Activated CD4-positive, alpha-beta T cell treated with anti-CD3 and anti-CD28 coated beads for 24 hours (primary cell): ENCODE measurements at places on chromosomes 5 and 9.

DNA sequence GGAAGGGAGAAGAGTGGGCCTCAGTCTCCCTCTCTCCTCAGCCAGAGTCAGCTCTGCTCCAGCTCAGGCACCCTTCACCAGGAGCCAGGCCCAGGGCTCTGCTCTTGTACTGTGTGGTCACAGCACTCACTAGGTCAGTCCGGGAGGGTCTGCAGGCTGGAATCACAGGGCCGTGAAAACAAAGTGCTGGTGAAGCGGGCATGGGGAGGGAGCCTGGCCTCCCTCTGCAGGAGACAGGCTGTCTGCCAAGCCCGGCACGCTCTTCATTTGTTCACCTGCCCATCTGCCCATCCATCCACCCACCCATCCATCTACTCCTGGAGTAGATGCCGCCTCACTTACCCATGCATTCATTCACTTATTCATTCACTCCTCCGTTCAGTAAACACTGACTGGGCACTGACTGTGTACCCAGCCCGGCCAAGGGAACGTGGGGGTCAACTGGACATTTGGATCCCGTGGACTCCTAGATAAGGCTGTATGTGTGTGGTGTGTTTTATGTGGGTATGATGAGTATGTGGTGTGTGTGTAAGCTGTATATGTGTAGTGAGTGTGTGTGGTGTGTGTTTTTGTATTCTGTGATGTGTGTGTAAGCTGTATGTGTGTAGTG lies 3.6 kb downstream of the SPAAR start:
- no peak for DNase-seq

DNA sequence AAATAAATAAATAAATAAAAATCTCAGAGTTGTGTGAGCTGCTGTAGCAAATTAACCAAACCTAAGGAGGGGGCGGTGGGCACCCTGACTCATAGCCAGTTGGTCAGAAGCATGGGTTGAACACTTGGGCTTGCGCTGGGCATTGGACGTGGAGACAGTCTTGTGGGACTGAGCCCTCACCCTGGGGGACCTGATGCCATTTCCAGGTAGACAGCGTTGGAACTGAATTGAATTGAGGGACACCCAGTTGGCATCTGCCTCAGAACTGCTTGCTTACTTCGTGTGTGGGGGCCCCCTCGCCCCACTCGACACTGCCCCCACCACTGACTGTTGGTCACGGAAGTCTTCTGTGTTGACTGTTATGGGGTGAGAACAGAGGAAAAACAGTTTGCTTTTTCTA lies 19.0 kb upstream of the TBC1D9B start:
- DNase-seq: no peak

- DNase-seq: no peak
Observed at GRCh38 chr5:11903614-11904264, 507 bp downstream of the CTNND2 start.

DNA sequence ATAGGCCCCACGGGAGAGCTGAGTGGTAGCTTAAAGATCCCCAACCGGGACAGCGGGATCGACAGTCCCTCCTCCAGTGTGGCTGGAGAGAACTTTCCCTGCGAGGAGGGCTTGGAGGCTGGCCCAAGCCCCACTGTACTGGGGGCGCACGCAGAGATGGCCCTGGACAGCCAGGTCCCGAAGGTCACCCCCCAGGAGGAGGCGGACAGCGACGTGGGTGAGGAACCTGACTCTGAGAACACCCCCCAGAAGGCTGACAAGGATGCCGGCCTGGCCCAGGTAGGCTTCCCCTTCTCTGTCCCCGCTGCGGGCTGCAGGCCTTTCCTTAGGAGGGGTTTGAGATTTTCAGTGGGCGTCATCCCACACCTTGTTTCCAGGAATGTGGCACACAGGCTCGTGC lies 29.1 kb downstream of the FGD3 start:
- DNase-seq: no peak

DNA sequence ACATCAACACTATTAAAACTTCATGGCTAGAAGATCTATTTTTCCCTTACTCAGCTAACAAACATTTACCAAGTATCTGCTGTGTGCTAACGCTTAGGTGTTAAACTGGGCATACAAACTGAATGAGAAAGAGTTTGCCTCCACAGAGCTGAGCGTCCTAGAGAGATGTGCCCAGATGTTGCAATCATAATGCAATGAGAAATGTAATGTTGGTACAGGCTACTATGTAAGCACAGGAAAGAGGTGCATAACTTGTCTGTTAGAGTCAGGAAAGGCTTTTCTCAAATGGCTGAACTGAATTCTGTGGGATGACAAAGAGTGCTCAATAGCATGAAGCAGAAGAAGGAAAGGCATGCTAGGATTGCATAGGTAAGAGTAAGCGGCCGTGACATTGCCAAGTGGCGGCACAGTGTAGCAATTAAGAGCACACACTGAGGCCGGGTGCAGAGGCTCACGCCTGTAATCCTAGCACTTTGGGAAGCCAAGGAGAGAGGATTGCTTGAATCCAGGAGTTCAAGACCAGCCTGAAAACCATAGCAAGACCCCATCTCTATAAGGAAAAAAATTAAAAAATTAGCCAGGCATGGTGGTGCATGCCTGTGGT lies 137.8 kb downstream of the MEF2C start:
- no peak for DNase-seq

- no peak for DNase-seq
Observed at GRCh38 chr5:128796506-128796905, 168.8 kb upstream of the SLC27A6 start.

DNA sequence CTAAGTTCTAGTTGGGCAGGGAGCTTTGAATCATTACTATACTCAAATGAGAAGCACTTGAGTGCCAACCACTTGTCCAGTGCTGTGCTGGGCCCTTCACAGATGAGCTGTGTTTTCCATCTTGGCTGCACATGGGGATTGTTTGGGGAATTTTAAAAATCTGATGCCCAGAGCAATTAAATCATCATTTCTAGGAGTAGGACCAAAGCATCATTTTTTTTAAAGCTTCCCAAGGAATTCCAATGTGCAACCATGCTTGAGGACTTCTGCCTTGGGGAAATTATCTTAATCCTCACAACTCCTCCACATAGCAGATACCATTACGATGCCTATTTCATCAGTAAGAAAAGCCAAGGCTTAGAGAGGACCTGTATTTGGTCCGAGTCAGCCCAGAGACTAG lies 131.4 kb downstream of the TMEM174 start:
- no peak for DNase-seq

DNA sequence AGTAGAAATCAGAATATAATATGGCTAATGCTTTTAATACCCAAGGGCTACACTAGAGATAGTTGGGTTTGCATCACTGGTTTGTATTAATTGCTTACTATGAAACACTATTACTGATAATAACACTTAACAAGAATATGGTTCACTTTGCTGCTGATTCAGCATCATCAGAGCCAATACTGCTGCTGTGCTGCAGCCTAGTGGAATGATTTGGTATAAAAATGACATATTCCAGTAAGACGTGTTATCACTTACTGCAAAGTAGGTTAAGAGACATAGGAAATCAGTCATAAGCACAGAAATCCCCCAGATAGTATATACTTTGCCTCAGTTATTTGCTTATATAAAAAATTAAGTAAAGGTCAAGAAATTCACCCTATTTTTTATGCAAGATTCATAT lies 2.8 kb downstream of the CDH10 start:
- no peak for DNase-seq

- no peak for DNase-seq
Observed at GRCh38 chr5:76445830-76446229, 42.7 kb downstream of the IQGAP2 start.

GRCh38 chr9:113649054-113649453 lies 185.5 kb downstream of the RGS3 start:
- DNase-seq: no peak

DNA sequence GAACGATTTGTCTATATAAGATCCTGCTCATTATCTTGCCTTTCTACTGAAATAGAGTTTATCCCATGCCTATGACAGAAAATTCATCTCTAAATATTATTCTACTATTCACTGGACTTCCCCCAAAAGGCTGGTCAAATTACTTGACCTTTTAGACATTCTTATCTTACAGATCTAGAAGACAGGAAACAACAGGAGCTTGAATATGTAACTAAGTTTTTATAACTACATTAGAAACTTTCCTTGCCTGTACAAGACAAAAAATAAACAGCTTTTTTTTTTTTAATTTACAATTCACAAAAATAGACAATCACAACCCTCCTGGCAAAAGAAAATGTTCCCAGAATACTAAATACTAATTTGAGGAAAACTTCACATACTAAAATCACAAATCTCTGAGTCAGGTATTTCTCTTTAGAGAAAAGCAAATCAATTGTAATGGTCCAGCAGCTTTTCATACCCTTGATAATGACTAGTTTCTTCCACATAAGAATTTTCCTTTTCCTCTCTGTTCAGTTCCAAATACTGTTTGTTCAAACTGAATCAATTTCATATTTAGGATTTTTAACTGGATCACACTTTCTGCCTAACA lies 68.6 kb downstream of the MLLT3 start:
- no peak for DNase-seq

DNA sequence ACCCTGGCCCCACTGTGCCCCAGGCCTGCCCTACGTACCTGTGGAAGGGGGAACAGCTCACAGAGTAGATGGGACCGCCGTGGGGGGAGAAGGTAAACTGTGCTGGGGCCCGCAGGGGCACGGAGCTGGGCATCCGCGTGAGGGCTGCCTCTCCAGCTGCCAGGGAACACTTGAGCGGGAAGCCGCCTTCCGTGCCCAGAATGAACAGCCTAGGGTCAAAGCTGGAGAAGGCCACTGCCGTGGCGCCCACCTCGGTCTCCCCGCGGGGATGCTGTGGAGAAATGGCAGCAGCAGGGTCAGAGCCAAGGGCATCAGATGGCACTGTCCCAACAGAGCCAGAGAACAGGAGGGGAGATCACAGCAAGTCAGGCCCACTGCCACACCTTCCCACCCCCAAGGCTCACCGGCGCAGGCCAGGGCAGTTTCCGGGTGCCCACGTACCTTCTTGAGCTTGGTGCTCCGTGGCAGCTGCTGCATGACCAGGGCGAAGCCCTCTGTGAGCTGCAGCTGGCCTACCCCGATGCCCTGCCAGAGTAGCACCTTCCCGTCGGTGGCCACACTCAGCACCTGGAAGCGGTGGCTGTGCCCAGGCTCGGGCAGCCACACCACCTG lies 21.9 kb downstream of the DYNC2I2 start:
- no peak for DNase-seq

DNA sequence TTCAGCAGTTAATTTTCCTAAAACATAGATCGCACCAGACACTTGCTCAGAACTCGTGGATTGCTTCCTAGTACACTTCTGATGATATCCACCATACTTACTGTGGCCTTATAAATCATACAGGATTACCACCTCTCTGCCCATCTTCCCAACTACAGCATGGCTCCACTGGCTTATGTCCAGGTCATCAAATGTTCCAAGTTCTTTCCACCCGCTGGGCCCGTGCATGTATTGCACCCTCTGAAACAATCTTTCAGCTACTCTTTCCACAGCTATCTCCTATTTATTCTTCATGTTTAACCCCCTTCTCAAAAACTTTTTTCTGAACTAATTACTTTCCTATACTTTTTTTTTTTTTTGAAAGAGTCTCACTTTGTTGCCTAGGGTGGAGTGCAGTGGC lies 18.5 kb downstream of the FBXW2 start:
- DNase-seq: no peak

GRCh38 chr9:73583576-73583975 lies 431.9 kb downstream of the ANXA1 start:
- DNase-seq: no peak

GRCh38 chr9:31390403-31391025 lies 993.9 kb upstream of the ACO1 start:
- no peak for DNase-seq

DNA sequence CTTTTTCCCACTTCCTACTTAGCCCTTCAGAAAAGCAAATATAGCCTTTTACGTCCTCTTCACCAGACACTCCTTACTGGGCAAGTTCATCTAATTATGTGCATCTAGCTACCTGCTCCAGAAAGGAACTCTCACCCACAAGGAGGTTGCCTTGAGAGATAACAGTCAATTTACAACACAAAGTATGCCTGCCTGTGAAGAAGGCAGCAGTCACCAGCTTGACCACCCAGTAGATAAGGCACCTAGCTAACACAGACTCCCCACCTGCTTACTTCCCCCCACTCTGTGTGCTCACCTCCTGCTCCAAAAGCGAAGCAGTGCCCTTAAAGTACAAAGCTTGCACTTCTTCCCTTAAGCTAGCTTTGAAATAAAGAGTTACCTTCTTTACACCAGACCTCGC lies 111.7 kb upstream of the MRPS30 start:
- no peak for DNase-seq

GRCh38 chr9:117612317-117612716 lies 91.9 kb upstream of the TLR4 start:
- DNase-seq: no peak

GRCh38 chr9:80020056-80020455 lies 448.3 kb downstream of the TLE4 start:
- no peak for DNase-seq

DNA sequence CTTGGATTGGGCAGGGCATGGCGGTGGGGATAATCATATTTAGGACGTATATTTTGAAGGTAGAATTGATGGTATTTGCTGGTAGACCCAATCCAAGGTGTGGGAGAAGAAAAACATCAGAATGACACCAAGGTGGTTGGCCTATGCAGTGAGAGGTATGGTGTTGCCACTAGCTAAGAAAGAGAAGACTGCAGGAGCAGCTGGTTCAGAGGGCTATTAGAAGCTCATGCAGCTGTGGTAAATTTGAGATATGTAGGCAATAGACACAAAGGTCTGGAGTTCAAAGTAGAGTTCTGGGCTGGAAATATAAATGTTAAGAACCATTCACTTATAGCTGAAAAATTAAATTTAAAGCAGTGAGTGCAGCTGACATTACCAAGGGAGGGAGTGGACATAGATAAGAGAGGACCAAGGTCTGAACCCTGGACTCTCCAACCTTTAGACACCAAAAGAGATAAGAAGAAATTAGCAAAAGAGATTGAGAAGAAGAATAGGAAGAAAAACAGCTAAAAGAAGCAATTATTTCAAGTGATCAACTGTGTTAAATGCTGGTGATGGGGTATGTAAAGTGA lies 74.7 kb upstream of the FAM169A start:
- no peak for DNase-seq

DNA sequence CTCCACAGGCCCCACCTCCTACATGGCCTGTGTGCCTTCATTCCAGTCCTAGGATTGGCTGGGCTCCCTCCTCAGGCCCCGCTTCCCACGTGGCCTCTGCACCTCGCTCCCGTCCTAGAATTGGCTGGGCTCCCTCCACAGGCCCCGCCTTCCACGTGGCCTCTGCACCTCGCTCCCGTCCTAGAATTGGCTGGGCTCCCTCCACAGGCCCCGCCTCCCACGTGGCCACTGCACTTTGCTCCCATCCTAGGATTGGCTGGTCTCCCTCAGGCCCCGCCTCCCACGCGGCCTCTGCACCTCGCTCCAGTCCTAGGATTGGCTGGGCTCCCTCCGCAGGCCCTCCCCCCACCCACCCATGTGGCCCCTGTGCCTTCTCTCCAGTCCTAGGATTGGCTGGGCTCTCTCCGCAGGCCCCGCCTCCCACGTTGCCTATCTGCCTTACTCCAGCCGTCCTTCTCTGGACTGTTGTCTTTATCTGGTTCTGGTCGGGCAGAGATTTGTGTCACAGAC lies 45.3 kb upstream of the CACNA1B start:
- no peak for DNase-seq
